LoVo (cell line): ENCODE measurements at places on chromosomes 1 and 21.

DNA sequence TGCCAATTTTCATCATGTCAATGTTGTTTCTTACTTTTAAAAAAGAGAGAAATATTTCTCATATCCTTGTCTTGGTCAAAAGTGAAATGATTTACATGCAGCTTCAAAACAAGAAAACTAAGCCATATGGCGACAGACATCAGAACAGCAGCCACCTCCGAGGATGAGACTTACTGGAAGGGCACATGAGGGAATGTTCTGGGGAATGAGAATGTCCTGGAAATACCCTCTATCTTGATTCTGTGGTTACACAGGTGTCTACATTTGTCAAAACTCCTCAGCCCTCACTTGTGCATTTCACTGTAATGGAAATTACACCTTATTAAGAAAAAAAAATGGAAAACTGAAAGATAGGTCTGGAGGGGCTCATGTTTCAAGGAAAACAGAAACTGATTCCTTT, 14.2 kb upstream of the ECE1 start:
- no peak for DNase-seq

GRCh38 chr1:60059468-60059867, 14.1 kb downstream of the C1orf87 start:
- DNase-seq: no peak

DNA sequence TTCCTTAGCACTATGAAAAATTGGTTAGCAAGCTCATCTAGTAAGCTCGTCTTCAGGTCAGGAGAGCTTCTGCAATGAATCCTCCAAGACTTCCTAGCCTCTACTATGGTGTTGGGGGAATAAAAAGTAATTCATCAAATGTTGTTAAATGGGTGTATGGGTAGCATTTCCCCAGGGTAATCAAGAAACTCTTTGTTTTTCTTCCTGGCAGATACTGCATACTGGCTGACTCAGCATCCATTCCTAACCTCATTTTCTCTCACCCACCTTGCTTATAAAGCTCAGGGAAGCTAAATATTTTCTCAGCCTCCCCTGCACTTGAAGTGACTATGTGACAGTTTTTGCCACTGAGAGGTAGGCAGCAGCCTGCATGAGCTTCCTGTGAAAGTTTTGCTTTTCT, 83.4 kb downstream of the MAB21L3 start:
- no peak for DNase-seq

DNA sequence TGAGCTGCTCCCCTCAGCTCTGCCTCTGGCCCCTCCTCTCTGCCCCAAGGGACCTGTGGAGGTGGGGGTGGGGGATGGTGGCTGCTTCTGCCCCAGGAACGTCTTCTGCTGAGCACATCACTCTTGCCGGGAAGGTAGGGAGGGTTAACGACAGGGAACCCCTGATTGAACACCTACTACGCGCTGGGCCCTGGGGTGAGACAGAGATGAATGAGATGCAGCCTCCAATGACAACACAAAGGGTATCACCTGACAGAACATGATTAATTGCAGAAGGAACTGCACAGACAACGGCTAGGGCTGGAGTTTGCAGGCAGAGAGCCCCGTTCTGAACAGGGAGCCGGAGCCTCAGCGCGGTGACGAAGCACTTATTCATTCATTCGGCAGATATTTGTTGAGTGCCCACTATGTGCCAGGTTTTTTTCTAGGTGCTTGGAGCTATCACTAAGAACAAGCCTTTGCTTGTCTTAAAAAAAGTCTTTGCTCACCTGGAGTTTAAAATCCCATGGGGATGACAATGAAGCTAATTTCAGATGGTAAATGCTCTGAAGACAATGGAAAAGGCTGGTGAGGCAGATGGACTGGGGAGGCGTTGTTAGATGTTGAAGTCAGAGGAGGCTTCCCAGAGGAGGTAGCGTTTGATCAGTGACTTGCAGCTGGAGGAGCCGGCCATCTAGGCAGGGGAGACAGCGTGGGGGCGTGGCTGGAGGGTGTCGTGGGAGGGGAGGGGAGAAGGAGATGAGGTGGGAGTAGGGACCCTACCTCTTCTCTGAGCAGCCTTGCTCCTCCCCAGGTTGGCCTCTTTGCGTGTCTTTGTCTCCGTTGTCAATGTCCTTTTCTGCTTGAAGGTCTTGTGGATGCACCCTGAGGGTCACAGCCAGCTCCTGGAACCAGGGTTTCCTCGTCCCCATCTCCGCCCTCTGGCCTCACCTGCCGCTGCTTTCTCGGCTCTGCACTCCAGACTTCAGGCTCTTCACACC, 103.1 kb upstream of the CSF3R start:
- no peak for DNase-seq

- DNase-seq: no peak
Observed at GRCh38 chr1:113086541-113086940, 13.5 kb downstream of the LRIG2 start.

DNA sequence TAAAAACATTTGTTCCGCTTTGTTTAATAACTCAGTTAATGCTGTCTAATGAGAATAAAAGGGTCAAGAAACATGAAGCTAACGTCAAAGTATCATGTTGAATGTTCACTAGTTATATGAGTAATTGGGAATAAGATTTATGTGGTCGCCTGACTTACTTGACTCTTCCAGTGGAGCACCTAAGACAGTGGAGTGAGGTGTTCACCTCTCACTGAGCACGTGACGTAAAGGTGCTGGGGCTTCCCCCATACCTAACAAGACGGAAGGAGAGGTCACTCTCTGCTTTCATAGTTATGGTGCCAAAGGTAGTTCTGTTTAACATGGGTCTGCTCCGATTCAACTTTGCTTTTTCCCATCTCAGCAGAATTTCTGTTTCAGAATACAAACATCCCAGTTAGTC, 686 bp downstream of the KMO start:
- no peak for DNase-seq

- no peak for DNase-seq
Observed at GRCh38 chr21:14119038-14119437, 91.7 kb downstream of the LIPI start.
